AG09319 (cell line): ENCODE measurements at places on chromosomes 16 and 17.

GRCh38 chr16:22098405-22099255 is 6.3 kb downstream of the VWA3A start:
- DNase-seq, result peak; percentile 10

- no peak for DNase-seq
These were observed 141.2 kb downstream of the AATF start for GRCh38 chr17:37089956-37090355.

- DNase-seq, result no peak
These were observed 1113.3 kb downstream of the CDH8 start for GRCh38 chr16:60922920-60923319.

DNA sequence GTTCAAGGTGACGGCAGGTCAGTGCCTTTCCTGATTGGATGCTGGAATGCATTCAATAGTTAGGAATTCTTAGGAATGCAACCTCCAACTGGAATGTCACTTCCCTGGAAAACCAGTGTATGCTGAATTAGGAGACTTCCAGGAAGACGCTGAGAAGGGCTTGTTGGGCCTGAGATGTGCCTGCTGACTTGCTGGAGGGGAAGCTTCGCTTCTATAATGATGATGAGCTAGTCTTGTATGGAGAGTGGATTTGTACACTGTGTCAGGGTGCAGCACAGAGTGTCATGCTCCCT is 45.6 kb downstream of the SMPD3 start:
- DNase-seq, result no peak

DNA sequence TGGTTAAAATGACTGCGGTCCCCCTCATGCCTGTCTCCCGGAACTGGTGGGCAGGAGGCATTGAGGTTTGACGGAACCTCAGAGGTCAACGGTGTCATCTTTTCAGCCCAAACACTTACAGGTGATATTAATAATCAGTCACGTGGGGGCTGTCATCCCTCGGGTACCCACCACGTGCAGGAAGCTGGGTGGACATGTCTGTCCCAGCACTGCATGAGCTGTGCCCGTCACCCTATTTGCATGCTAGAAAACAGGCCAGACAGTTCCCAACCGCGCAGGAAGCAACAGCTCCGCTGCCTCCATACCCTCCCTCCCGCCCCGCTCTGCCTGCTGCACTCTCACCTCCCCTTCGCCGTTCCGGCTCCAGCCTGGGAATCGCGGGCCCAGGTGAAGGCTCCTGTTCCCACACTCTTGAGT is 1.4 kb downstream of the SYNGR3 start:
- no peak for DNase-seq

DNA sequence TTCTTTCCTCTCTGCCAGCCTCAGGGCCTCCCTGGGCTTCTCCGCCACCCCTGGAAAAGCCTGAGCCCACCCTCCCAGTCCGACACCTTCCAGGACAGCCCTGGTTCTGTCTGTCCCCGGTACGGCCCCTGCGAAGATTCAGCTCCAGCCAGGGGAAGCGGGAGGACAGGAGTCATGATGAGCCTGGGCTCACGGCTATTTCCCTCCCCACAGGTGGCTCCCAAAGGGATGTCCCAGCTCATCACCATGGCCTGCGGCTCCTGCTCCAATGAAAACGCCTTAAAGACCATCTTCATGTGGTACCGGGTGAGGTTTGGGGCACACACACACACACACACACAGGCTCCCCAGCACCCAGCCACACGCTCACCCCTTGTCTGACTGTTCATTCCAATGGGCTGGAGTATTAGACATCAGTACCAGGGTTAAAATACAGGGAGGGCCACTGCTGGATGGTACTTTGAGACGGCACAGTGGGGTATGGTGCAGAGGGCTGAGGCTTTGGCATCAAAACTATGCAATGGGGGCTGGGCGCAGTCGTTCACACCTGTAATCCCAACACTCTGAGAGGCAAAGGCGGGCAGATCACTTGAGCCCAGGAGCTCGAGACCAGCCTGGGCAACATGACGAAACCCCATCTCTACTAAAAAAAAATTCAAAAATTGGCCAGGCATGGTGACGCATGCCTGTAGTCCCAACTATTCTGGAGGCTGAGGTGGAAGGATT is 32.8 kb downstream of the TMEM186 start:
- no peak for DNase-seq

DNA sequence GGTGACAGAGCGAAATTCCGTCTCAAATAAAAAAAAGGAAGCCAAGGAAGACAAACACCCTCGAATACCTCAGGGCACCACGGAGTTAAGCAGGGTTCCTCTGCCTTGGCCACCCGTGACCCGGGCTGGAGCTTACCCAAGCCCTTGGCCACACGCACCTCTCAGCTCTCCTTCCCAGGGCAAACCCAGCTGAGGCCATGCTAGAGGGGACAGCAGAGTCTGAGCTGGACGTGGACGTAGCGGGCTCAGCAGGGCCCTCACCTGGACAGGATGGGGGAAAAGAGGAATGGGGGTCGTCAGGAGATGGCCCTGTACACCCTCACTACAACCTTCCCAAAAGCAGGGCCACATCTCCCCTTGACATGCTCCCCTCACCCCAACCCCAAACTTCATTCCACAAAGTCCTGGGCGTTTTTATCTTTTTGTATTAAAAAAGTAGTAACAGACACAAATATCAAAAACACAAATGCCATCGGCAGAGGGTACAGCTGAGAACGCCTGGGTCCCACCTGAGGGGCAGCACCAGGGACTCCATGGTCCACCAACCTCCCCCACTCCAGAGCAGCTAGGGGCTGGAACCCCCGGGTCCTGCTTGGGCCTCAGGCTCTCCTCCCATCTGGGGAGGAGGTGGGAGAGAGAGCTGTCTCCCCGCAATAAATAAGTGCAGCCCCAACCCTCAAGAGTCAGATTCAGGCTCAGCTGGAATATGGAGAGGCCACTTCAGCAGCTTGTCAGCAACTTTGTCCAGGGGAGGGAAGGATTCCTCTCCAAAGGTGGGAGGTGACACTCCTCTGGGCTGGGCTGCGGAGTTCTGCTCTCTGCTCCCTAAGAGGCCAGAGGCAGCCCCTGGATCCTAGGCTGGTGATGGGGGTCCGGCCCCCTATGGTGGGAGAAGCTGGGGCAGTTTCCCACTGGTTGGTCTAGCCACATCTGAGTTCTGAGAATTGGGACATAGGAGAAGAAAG is 11.9 kb downstream of the PER1 start:
- no peak for DNase-seq

GRCh38 chr17:2053380-2054261 is 1.3 kb upstream of the HIC1 start:
- no peak for DNase-seq

- no peak for DNase-seq
These were observed 8.3 kb downstream of the ACOX1 start for GRCh38 chr17:75970626-75971025.

- DNase-seq, result no peak
These were observed 16.6 kb upstream of the IL21R start for GRCh38 chr16:27385398-27385797.
